MCF 10A (cell line): ENCODE measurements at places on chromosomes 7 and 10. TPM values are rescaled to one million over a fixed set of nuclear protein-coding genes. Genes with fewer than 3 reads are reported as not detected.

Gene ASIC3
- total RNA-seq, result 3.9 and 8.8 TPM in 2 replicates

Gene TAF3
- 9.3 and 9.9 TPM in 2 replicates for total RNA-seq

GRCh38 chr7:97671571-97671970, 60.3 kb upstream of the TAC1 start:
- DNase-seq, result peak; percentile 29

- no peak for DNase-seq
Measured at GRCh38 chr7:138630059-138630610, 71.0 kb downstream of the SVOPL start.

DNA sequence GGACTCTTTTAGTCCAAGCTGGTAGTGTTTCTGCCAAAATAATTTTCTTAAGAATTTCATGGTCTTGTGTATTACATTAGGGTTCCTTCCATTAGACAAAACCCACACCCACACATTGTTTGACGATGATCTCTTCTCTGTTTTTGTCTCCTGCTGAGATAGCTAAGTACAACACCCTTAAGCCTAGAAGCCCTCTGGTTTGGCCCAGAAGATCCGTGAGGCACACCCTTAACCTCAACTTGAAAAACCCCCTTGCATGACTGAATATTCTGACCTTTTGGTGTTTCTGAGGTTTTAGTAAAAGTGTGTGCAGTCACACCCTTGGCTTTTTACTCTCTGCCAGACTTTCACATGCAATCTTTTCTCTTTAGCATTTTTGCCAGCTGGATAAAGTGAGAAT, 29.3 kb upstream of the ERCC6 start:
- DNase-seq, result peak; percentile 29

- no peak for DNase-seq
Measured at GRCh38 chr10:79137826-79138225, 69.1 kb downstream of the ZMIZ1 start.

GRCh38 chr7:110856704-110857103, 234.2 kb upstream of the LRRN3 start:
- DNase-seq, result no peak

GRCh38 chr7:99955247-99955646, 20.6 kb downstream of the AZGP1 start:
- DNase-seq, result peak; percentile 86

DNA sequence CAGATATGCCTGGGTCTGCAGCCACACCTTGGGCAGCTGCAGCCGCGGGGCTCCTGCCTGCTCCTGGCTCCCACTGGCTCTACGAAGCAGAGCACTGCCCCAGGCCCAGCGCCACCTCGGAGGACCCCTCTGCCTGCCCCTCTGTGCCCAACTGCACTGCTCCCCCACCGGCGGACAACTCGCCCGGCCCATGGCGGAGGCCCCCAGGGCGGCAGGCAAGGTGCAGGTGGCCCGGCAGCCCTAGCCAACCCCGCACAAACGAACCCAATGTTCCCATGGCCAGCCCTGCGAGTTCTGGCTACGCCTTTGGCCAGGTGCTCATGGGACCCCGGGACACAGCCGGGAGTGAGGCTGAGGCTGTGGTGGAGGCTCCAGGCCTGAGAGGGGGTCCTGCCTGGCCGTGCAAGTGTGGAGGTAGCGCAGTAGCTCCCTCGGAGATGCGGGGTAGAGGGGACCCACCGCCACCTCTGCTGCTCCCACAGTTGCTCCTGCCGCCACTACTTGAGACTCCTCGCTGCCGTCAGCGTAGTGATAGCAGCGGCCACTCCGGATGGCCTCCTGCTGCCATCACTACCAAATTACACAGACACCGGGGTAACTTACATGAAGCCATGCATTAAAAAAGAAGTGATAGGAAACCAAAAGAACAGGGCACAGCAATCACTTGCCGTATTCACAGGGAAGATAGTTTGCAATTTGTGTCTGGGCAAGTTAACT, 97.3 kb upstream of the SP4 start:
- DNase-seq, result no peak
